NCI-H774 (cell line): ENCODE measurements at places on chromosomes 1 and 21.

DNA sequence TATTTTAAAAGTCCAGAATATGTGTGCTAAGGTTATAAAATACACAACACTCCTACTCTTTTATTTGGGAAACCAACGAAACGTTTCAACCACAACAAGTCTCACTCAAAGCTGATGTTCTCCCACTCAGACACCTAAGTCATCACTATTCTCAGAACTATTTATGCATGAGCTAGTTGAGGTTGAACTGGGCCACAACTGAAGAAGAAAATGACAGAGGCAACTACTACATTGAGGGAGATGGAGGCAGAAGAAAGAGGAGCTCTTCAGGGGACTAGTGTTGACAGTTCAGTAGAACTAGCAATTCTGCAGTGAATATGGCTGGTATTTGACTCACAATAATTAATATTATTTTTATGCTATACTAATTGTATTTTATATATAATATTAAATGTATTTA is 198.2 kb downstream of the SEC16B start:
- DNase-seq, result no peak

DNA sequence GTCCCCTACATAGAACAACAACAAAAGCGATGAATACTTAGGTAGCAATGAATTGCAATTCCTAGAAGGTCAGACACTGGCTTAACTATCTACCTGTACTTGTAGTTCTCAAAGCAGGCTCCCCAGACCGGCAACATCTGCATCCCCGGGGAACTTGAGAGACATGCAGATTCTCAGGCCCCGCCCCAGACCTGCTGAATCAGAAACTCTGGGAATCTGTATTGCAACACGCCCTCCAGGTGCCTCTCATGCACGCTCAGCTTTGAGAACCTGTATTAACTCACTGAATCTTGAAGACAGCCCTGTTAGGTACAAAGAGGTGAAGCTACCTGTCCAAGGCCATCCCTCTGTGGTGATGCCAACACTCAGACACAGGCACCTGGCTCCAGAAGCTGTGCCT is 128.1 kb downstream of the KAZN start:
- DNase-seq, result no peak

DNA sequence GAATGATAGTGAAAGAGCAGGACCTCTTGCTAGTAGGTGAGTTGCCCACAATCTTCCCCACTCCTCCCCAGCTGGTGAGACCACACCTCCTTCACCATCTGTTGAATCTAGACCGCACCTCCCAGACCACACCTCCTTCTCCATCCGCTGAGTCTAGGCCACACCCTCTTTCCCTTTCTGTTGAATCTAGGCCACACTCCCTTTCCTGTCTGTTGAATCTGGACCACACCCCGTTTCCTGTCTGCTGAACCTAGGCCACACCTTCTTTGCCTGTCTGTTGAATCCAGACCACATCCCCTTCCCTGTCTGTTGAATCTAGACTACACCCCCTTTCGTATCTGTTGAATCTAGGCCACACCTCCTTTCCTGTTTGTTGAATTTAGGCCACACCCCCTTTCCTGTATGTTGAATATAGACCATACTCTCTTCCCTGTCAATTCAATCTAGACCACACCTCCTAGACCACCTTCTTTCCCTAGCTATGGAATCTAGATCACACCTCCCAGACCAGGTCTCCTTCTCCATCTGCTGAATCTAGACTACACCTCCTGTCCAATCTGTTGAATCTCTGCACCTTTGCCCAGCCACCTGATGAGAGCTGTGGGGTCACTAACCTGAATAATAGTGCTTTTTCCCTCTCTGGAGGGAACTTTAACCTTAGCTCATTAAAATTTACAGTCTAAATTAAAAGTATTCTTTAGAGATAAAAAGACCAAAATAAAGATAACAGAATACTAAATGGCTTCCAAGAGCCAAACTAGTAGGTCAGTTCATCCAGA is 116.3 kb downstream of the DAB1 start:
- no peak for DNase-seq

DNA sequence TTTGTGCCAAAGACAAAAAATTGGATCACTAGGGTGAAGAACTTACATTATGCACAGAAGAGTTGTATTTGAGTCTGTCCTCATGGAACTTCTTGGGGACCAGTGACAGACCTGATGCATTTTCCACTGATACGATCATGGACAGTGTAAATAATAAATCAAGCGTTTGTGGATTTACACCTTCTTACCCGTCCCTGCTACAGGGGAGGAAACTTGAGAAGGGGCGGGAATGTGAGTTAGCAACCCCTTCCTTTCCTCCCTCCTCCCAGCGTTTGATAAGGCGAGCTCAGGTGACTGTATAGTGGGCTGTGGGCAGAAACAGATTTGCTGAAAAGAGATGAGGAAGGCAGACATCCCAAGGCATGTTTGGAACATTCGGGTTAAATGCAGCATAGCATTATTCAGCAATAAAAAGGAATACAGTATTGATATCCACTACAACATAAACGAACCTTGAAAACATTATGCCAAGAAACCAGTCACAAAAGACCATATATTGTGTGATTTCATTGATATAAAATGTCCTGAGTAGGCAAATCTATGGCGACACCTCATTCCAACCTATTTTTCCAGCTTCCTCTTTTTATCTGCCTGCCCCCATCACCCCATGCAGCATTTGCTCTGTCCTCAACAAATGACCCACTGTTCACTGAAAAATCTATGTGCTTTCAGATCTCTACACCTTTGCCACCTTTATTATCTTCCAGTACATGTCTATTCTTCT is 128.7 kb downstream of the ZZZ3 start:
- no peak for DNase-seq

DNA sequence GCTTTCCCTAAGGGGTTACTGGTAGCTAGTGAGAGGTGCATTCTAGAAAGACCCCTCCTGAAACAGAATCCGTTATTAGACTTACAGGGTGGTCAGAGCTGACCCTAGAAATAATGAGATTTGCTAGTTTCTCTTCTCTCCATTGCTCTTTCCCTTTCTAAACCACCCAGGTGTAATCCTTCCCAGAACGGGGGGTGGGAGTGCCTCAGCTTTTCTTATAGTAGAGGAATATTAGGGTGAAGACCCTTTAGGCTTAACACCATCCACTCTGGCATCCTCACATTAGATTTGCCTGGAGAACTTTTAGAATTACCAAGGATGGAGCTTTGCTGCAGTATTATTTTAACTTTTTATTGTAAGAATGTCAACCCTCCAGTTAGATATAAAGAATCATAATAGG is 49.4 kb downstream of the CAPN9 start:
- DNase-seq, result no peak

DNA sequence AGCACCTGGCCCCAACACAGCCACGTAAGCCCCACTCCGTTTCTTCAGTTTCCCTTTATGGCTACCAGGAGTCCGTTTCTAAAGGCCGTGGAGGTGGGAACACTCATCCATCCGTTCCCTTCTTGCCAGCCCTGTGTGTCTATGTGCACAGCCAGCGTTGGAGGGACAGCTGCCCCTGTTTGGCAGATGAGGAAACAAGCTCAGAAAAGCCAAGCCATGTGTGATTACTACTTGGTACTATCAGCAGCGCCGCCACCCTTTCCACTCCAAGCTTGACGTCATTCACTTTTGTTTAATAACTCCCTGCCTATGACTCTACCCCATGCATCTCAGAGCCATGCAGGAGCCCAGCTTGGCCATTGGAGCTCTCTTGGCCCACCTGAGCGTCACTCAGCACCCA is 3.5 kb downstream of the LRP8 start:
- DNase-seq, result no peak

DNA sequence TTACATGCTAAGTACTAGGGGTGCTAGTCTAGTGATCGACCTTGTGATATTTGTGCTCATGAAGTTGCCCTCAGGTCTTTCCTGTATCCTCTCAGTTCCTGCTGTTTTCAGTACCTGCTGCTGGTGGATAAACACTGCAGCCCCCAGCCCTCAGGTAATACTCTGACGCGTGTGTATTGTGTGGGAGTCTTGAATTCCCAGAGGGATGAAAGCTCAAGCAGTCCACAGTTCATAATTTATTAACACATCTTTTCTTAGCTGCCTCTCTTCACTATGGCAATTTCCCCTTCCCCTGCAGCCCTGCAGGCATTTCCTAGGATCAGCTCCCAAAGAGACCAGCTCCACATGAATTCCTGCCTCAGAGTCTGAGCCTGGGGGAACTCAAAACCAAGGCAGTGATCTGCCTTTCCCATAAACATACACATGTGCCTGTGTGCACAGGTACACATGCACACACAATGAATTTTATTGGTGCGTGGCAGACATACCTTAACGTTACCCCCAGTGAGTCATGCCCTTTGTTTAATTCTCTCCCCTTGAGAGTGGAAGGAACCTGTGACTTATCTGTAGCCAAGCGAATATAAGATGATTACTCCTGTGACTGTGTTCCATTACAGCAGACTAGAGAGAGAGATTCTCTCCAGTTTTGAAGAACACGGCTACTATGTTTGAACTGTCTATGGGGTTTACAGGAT is 14.1 kb upstream of the HMGCS2 start:
- DNase-seq, result no peak

DNA sequence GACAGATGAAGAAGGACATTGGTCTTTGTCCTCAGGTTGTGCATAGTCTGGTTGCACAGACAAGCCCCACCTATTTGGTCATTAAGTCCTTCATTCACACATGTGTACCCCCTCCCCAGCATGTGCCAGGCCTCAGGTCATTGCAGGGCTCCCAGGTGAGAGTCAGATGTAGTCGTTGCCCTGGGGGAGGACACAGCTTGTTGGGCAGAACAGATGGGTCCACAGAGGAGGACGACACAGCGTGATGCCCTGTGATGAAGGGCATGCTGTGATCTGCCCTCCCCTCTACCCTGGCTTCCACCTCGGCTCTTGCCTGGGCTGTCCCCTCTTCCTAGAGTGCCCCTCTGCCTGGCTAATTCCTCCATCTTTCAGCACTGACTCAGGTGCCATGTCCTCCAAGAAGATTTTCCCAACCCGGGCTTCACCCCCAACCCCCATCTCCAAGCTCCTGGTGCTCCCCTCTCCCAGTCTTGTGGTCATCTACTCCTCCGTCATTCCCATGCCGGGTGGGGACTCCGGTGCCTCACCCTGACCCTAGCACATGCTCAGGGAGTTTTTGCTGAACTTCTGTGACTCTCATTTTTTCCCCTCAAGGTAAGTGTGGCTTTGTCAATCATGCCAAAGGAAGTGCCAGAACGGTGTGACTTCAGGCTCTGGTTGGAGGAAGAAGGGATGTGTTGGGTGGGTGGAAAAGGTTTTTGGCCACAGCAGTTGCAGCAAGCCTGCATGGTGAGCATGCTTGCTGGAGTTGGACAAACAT is 220.5 kb downstream of the FOXD2 start:
- DNase-seq, result no peak

GRCh38 chr1:176959191-176959820 is 205.2 kb downstream of the ASTN1 start:
- no peak for DNase-seq

DNA sequence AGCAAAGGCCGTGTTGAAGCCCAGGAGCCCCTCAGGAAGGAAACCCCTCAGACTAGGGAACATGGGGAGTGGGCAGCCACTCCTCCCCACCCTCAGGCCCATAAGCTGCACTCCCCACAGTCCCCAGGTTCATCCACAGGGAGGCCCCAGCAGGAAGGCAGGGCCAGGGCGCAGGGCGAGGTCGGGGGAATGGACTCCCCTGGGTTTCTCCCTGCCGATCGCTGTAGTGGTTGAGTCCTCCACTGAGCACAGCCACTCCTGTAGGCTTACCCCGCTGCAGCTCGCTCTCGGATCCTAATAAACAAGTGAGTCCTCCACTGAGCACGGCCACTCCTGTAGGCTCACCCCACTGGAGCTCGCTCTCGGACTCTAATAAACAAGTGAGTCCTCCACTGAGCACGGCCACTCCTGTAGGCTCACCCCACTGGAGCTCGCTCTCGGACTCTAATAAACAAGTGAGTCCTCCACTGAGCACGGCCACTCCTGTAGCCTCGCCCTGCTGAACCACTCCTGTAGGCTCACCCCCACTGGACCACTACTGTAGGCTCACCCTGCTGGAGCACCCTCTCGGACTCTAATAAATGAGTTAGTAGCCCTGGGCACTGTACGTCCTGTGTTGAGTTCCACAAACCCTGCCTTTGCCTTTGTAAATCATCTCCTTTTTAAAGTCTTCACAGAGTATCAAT is 16.2 kb upstream of the COL18A1 start:
- no peak for DNase-seq

DNA sequence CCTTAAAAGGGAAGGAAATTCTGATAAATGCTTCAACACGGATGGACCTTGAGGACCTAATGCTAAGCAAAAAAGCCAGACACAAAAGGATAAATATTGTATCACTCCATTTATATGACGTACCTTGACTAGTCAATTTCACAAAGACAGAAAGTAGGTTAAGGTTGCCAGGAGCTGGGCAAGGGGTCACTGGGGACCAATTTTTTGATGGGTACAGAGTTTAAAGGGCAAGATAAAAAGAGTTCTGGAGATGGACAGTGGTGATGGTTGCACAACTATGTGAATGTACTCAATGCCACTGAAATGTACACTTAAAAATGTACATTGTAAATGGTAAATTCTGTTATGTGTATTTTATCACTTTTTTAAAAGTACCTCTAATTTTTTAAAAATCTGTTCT is 32.1 kb upstream of the SLAMF9 start:
- no peak for DNase-seq
